ENCODE measurements at places on chromosomes 4 and X.

DNA sequence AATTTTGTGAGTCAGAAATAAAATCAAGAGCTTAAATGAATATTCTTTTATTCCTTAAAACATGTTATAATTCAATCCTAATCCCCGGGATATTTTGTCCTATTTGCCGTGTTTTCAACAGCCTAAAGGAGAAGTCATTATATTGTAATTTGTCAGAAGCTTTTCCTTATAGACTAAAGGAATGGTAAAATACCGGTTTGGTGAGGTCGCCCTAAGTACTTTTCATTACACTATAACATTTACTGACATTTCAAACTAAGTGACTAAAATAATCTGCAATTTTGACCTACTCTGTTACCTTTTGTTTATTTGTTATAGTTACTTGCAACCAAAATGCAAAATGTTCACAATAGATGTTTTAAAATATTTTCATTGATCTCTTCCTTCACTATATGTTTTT, 8.8 kb downstream of the DCLK2 start:
- DNase-seq = no peak

- no peak for DNase-seq
These were observed 11.0 kb downstream of the PKD2 start for GRCh38 chr4:88018466-88018865.

DNA sequence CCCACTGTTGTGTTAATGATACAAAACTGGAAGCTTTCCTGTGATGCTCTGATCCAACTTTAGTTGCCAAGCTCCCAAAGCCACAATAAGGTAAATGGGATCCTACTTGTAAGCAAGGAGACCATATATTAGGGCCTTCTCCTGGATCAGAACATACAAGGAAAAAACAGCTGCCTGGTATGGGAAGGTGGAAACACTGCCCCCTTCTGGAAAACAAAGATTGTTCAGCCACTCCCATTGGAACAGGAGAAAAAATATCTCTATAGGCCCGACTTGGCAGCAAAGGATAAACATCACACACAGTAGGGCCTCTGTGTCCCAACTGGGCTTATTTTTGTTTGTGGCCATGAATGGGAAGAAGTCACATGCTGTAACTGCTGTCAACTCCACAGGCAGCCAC, 166.5 kb downstream of the TBX22 start:
- no peak for DNase-seq

GRCh38 chrX:16756724-16757123, 29.5 kb upstream of the TXLNG start:
- DNase-seq = peak; percentile 84

- DNase-seq = no peak
These were observed 264.8 kb upstream of the IGFBP7 start for GRCh38 chr4:57374866-57375595.

- peak; percentile 31 for DNase-seq
These were observed 100.3 kb downstream of the SLC34A2 start for GRCh38 chr4:25755911-25756310.

DNA sequence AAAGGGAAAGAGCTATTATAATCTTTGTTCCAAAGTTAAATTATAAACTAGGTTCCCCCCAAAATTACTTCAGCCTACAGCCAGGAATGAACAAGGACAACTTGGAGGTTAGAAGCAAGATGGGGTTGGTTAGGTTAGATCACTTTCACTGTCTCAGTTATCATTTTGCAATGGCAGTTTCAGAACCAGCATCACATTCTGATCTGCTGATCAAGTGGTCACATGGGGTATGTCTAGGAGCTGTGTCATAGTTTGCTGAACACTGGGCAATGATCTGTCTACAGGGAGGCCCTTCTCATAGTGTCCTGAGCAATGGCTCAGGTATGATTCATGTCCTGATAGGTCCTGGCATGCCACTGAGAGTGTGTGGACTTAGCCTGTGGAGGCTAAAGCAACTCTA, 41.6 kb upstream of the XIAP start:
- DNase-seq = no peak

- DNase-seq = no peak
These were observed 81.4 kb downstream of the CEP44 start for GRCh38 chr4:174365018-174365587.

- DNase-seq = no peak
These were observed 144.1 kb downstream of the SLC7A11 start for GRCh38 chr4:138097912-138098600.

- DNase-seq = no peak
These were observed 93.3 kb downstream of the RASGEF1B start for GRCh38 chr4:81378386-81378785.

DNA sequence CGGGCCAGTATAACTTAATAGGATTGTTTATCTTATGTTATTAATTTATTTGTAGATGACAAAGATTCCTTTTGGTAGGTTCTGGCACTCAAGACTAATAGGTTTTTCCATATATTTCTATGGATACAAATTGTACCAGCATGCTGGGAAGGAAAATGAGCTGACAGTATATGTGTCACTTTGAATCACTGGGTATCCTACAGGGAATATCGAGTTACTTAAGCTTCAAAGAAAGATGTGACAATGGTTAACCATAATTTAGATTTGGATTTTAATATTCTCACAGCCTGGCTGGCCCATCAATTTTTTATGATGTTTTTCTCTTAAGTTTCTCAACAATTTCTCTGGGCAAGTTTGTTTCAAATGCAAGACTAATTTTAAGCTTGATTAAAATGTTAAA, 498.8 kb upstream of the FTHL17 start:
- DNase-seq = no peak

DNA sequence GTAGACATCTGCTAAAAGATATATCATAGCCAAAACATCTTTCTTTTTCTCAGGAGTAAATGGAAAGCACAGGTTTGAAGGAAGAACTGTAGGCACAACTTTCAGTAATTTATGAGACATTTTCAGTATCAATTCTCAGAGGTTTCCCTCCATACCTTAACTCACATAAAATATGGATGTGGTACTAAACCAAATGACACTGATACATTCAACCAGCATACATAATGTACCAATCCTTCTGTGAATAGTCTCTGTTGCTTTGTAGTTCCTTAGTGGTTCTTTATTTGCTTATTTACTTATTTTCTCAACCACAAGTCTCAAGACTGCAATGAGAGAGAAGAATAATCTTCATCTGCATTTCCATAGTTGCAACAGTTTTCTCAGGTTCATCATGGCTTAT, 96.1 kb downstream of the ARHGAP24 start:
- DNase-seq = no peak

DNA sequence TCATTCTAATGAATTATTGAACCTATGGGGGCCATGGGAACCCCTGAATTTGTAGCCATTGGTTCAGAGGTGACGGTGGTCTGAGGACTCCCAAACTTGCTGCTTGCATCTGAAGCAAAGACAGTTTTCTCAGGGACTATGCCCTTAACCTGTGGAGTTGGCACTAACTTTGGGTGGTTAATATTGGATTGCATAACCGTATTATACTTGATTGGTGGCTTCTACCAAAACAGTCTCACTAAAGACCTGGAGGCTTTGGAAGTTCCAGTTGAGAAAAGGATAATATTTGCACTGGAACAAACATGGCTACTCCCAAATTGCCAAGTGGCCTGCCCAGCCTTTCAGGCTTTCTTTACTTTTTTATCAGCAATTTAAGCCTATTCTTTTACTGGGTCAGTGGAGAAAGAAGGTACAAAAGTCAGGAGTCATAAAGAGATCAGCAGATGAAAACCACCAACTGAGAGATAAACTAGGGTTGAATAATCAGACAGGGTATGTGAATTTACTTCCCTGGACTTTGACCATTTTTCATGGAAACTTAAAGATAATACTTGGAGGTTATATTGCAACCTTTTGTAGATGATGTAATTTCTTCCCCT, 7.9 kb upstream of the KLHL8 start:
- no peak for DNase-seq

DNA sequence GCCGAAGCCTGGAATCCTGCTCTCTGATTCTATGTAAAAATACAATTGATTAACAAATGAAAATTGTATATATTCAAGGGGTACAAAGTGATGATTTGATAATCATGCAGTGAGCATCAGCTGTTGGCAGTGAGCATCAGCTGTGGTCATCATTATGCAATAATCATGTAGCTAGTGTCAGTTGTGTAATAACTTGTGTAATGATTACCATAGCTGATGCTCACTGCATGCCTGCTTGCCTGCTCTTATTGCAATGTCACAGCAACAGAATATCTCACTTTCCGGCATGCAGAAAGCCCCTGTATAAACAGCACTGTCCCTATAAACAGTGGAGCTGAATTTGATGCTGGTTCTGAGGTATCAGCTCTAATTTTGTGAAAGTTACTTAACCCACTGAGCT, 46.8 kb downstream of the SULT1B1 start:
- DNase-seq = no peak

DNA sequence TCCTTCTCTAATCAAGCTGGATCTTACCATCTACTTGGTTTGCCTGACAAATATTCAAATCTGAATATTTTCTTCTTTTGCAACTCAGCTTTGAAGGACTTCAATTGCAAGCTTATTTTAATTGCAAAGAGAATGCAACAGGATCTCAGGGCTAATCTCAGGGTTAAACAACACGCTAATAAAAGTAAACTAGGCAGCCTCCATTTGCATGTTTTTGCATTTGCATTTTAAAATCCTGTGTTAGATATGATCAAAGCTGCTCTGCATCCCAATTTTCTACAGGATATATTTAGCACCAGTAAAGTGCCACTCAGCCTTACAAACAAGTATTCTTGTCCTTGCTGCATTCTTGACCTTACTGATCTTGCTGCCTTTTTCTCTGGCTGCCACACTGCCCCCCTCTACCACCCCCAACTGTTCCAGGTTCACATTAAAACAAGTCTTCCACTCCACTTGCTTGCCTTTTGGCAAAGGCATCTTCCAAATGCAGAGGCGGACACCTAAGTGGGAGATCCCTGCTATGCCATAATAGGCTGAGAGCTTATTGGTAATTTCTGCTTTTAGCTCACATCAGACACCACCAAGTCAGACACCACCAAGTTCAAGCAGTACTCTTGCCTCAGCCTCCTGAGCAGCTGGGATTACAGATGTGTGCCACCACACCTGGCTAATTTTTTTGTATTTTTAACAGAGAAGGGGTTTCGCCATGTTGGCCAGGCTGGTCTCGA, 48.1 kb downstream of the GPRIN3 start:
- DNase-seq = no peak

DNA sequence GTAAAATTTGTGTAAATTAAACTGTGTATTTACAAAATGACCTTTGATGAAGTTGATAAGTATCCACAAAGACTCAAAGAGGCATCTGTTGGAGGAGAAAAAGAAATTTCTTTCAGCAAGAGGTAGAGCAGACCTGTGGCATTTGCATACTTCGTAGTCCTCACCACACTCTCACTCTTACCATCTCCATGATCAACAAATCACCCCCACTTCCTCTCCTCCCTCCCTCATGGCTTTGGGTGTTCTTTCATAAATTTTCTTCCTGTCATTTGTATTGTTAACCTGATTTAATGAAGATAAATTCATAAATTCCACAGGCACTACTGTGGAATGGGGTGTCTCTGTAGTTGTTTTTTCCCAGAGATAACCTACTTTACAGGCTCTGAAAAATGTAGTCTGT, 366.5 kb downstream of the ZNF674 start:
- DNase-seq = no peak

DNA sequence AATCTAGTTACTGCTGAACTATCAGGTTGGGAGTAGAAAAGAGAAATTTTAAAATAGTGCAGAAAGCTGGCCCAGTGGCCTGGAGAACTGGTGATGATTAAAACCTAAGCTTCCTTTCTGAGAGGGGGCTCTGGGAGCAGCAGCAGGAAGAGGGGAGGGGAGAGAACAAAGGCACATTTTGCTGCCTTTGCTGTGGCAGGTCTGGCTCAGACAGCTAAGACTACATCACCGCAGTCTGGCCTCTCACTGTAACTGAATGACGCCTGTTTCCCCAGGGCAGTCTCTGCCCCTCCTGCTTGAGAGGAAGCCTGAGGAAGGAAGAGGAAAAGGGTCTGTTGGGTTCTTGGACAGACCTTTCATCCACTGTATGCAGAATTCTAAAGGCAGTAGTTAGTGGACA, 148.5 kb downstream of the FRAS1 start:
- DNase-seq = no peak

DNA sequence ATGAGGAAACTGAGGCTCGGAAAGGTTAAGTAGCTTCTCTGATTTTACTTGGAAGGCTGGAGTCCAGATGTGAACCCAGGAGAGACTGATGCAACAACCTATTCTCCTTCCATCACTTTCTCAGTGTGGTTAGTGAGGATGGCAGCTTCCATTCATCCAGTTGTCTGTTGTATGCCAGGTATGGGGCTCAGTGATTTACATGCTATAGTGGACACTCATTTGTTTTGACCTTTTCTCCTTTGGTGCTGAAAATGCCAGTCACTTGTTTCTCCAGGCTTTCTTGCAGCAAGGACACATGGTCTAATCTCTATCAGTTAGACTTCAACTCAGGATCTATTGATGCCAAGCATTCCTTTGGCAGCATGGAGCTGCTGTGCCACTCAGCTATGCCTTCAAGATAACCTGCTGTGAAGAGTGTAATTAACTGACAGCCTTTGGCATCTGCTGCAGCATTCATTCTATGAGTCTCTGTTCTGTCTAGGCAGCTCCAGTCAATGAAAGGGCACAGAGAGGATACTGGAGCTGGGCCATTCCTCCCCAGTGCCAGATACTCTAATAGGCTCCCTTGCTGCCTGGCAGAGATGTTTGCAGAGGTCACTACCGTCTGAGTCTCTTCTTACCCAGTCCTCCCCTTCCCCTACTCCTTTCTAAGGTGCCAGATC, 11.0 kb upstream of the CWH43 start:
- DNase-seq = no peak

- DNase-seq = no peak
These were observed 117.7 kb downstream of the ADAM29 start for GRCh38 chr4:175035905-175036304.

DNA sequence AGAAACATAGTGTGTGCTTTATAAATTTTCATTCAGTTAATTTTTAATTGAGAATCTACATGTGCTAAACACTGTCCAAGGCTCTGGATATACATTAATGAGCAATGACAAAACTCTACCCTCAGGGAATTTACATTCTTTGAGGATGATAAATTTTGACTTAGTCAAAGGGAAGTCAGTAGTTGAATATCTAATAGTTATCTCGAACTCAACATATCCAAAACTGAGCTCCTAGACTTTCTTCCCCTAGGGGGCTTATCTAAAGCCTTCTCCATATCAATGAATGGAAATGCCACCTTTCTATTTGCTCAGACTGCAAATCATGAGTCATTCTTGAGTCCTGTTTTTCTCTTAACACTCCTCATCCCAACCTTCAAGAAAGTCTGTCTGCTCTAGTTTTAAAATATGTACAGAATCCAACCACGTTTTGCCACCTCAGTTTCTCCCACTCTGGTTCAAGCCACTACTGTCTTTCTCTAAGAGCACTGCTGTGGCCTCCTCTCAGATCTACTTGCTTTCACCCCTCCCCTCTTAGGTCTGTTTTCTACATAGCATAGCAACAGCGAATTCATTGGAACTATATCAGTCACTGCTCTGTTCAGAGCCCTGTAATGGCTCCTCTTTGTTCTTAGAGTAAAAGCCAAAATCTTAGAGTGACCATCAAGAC, 9.5 kb downstream of the PARM1 start:
- no peak for DNase-seq

DNA sequence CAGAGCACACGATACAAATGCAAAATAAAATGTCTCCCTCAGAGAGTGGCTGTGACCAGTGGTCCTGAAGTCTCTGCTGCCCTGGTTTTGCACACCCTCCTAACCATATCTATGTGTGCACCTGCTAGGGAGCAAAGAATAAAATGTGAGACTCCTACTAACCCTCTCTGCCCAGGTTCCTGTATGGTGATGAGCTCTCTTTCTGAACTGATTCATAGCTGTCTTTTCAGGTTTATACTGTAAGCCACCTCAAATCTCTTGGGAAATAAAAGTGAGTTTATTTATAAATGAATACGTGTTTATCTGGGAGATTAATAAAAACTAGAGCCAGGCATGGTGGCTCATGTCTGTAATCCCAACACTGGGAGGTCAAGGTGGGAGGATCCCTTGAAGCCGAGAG, 126.0 kb upstream of the RBPJ start:
- DNase-seq = no peak

Data from NCI-H187 treated with DMSO at 0.1 percent for 48 hours (cell line).